ENCODE measurements at places on chromosomes 5 and 9.

- no peak for DNase-seq
Observed at GRCh38 chr9:5670079-5670478, 41.2 kb downstream of the RIC1 start.

GRCh38 chr5:116626945-116627679, 52.5 kb upstream of the SEMA6A start:
- no peak for DNase-seq

- DNase-seq, result no peak
Observed at GRCh38 chr5:120539471-120539870, 75.4 kb downstream of the PRR16 start.

GRCh38 chr9:126316085-126316655, 10.5 kb upstream of the MVB12B start:
- DNase-seq, result no peak

GRCh38 chr9:93088656-93089015, 7.4 kb upstream of the CARD19 start:
- DNase-seq, result no peak

DNA sequence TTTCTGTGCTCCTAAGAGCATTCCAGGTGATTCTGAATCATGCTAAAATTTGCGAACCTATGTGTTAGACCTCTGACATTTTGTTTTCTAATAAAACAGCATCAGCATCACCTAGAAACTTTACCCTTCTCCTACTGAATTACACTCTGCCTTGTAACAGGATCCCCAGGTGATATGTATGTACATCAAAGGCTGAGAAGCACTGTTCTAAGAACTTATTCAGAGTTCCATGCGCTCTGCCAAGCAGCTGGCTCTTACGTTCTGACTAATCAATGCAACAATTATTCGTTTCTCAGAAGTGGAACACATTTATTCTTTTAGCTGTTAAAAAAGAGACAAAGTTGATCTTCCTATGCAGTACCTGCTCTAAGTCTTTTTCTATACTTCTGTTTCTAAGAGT, 228.6 kb downstream of the SLF1 start:
- no peak for DNase-seq
